Neural crest cell (in vitro differentiated cells): ENCODE measurements at places on chromosomes 12 and 14.
A peak's percentile ranks its signal among the peaks of the same experiment; 100 is the strongest.

GRCh38 chr14:102606296-102606695, 13.8 kb downstream of the RCOR1 start:
- no peaks in the 10 kb centered on the region for H3K27me3 ChIP-seq
- no peak overlapping the region for H3K4me3 ChIP-seq
- no peaks in the 10 kb centered on the region for H3K36me3 ChIP-seq
- DNase-seq, result no peak
- H3K27ac ChIP-seq, result no peak overlapping the region
- peaks cover 25% of the 10 kb centered on the region for H3K4me1 ChIP-seq

DNA sequence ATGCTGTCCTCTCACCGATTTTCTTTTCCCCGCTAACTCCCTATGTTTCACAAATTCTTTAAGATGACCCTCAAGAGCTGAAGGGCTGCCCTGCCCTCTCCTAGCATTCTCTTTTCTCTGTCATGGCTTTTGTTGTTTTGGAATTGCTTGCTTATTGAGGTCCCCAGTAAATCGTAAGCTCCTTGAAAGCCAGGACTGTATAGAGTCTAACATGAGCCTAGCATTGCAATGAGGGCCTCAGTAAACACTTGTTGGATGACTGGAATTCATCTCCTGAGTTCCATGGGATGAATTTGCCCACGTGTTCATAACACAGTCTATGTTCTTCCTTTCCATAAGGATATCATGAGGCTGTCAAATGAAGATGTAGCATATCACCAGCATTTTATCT, 92.2 kb downstream of the APAF1 start:
- no peak for DNase-seq
- peaks cover 13% of the 10 kb centered on the region for H3K4me1 ChIP-seq
- peaks cover 3% of the 10 kb centered on the region for H3K27me3 ChIP-seq
- H3K27ac ChIP-seq, result peak overlapping the region; percentile 0
- no peak overlapping the region for H3K4me3 ChIP-seq

DNA sequence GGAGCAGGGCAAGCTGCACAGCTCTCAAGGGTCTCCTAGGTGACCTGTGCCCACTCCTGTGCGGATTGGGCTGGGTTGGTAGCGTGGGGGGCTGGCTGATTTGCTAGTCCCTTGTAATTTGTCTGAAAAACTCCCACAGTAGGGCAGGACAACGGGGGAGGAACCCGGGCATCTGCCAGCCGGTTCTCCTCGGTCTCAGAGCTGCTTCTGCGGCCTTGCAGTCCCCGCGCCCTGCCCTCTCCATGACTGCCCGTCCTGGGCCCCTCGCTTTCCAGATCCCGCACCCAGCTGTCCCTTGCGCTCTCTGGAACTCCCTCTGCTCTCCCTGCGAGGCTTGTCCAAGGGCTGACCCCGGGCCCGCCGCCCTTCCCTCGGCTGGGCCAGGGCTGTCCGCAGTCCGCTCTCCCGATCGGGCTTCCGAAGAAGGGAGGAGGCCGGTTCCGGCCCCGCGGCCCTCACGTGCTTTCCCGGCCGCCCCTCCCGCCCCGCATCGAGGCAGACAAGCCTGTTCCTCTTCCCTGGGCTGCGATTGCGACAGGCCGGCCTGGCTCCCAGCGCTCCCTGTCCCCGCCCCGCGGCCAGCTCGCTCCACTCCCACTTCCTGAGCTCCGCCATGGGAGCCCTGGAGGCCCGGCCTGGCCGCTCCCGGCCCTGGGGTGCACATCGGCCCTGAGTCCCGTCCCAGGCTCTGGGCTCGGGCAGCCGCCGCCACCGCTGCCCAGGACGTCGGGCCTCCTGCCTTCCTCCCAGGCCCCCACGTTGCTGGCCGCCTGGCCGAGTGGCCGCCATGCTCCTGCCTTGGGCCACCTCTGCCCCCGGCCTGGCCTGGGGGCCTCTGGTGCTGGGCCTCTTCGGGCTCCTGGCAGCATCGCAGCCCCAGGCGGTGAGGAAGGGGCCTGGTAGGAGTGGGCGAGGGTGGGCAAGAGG, at the start of gene LTBR:
TSS of gene LTBR (plus strand) at position 591 of the 927 bp plus-strand sequence. CDS start at position 788, 197 bp downstream.
- no peak within 1 kb of the TSS for H3K27ac ChIP-seq
- DNase-seq, result no peak
- H3K4me1 ChIP-seq, result peaks cover 5% of the 10 kb centered on the region
- no peak within 1 kb of the TSS for H3K4me3 ChIP-seq

- peak overlapping the region; percentile 87 for H3K27ac ChIP-seq
- H3K4me3 ChIP-seq, result no peak overlapping the region
- no peaks in the 10 kb centered on the region for H3K27me3 ChIP-seq
- H3K4me1 ChIP-seq, result peaks cover 23% of the 10 kb centered on the region
- DNase-seq, result no peak
- H3K36me3 ChIP-seq, result no peaks in the 10 kb centered on the region
Measured at GRCh38 chr12:131287015-131287937, 333.6 kb downstream of the ADGRD1 start.

DNA sequence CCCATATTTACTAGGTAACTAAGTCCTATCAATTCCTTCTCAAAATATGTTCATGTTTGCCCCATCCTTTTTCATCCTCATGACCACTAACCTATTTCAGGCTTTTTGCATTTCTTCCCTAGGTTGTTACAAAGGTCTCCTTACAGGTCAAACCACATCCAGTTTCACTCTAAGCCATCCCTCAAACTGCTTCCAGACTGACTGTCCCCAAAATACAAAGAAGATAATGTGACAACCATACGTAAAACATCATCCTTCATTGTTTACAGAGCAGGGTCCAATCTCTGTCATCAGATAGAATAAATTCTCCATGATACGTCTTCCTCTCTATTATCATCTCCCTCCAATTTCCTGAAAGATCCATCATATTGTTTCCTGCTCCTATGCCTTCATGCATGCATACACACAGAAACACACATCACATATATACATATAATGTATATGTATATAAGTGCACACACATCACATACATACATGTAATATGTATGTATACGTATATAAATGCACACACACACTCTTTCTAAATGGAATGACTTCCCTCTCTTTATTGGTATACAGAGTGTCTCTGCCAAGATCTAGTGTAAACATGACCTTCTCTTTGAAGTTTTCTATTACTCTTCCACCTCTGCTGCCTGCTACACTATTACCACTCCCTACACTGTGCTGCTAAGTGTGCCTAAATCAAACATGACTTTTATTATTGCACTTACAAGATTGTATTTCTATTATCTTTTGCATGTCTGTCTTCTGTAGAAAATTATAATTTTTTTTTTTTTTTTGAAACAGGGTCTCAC, 30.7 kb upstream of the EPS8 start:
- no peaks in the 10 kb centered on the region for H3K27me3 ChIP-seq
- no peaks in the 10 kb centered on the region for H3K36me3 ChIP-seq
- H3K27ac ChIP-seq, result no peak overlapping the region
- no peak overlapping the region for H3K4me3 ChIP-seq
- H3K4me1 ChIP-seq, result peaks cover 9% of the 10 kb centered on the region
